Activated naive CD4-positive, alpha-beta T cell treated with anti-CD3 and anti-CD28 coated beads, Interleukin-2, amount 10 ng/mL, durations not matched to agents 7 days and 5 days (primary cell): ENCODE measurements at places on chromosomes 13 and 19.

DNA sequence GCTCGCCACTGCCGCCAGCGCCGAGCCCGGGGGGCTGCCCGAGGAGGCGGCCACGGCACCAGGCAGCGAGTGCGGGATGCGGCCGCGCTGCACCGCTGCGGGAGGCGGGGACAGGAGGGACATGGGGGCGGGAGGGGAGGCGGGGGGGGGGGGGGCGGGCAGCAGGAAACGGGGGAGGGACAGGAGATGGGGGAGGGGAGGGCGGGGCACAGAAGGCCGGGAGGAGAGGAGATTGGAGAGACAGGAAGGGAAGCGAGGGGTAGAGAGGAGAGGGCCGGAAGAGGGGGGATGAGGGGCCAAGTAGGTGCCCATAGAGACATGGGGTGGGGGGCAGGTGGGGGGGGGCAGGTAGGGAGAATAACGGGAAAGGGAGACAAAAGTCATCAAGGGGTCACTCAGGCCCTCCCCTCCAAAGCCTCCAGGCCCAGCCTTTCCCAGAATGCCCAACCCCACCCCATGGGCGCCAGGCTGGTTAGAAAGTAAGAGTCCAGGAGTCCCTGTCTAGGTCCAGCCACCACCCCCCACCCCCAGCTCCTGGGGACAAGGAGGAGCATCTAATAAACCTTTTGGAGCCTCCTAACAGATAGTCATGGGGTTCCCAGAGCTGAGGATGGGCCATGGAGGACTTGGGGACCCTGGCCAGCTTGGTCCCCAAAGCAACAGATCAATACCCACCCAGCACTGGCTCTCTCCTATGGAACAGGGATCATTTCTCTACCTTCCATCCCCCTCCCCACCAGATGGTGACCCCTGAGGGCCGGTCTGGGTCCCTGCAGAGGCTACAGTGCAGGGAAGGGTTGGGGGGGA lies 9.5 kb downstream of the NR2F6 start:
- DNase-seq, result peak; percentile 35
- H3K36me3 ChIP-seq, result peaks cover 5% of the 10 kb centered on the region
- peak overlapping the region; percentile 55 for H3K27ac ChIP-seq
- H3K27me3 ChIP-seq, result peaks cover 8% of the 10 kb centered on the region
- peak overlapping the region; percentile 81 for H3K4me3 ChIP-seq

GRCh38 chr19:29259153-29259552 lies 46.2 kb upstream of the UQCRFS1 start:
- H3K36me3 ChIP-seq, result no peaks in the 10 kb centered on the region
- no peak overlapping the region for H3K4me3 ChIP-seq
- DNase-seq, result no peak
- peaks cover 13% of the 10 kb centered on the region for H3K27me3 ChIP-seq

DNA sequence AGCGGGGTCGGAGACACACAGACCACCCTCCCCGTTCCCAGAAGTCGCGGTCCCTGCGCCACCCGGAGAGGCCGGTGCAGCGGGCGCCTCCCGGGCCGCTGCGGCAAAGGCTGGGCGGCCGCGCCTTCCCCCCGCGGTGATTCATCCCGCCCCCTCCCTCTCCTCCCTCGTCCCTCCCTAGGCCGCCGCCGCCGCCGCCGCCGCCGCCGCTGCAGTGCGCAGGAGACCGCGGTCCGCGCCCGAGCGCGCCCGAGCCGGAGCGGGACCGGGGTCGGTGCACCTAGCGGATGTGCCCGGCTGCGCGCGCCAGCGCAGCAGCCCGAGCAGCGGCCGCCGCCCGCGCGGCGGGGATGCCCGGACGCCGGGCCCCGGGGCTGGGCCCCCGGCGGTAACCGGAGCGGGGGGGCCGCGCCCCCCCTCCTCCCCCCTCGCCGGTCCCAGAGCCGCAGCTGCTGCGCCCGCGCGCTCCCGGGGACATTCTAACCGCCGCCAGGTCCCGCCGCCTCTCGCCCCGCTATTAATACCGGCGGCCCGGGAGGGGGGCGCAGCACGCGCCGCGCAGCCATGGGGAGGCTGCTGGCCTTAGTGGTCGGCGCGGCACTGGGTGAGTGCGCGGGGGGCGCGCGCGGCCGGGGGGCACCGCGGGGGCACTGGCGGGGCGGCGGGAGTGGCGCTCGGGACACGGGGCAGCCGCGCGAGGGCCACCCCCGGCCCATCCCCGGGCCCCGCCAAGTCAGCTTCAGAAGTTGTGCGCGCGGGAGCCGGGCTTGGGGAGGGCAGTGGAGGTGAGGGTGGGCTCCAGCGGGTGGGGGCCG lies at the start of gene SCN1B:
Gene SCN1B, plus strand, starts transcription at position 214 of the 815 bp plus-strand sequence. Its CDS starts 351 bp downstream, at position 565.
- H3K4me3 ChIP-seq, result peak within 1 kb of the TSS; percentile 66
- H3K27ac ChIP-seq, result peak within 1 kb of the TSS; percentile 13
- H3K36me3 ChIP-seq, result peaks cover 16% of the 10 kb centered on the region
- peaks cover 56% of the 10 kb centered on the region for H3K27me3 ChIP-seq
- peaks cover 9% of the 10 kb centered on the region for H3K4me1 ChIP-seq

DNA sequence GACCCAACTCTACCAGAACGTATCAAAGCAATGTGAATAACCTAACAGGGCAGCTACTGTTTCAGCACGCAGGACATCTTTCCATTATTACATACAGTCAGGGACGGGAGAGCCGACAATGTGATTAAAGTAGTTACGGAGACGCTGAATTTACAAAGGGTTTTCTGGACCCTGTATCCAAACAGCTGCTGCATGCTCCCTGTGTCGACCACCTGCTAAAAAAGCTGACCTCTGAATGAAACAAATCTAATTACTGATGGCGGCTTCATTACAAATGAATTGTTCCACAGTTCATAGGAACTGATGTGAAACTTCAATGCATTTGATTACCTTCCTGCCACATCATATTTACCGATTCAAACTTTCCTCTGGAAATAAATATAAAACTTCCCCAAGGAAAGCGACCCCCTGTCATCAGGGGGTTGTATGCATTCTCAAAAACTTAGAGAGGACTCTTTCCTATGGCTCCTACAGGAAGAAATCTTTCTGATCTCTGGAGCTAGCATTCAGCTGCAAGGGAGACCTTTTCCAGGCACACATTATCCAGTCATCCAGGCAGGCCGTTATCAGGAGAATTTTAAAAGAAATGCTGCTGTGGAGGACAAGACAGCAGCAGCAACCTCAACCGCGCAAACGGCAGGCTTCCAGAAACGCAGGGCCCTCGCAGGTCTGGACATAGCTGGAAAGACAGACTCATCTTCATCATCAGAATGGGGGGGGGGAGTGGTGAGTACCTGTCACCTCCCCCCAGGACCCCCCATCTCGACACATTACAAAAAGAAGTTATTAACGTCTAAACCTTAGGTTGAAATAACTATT lies 3.1 kb downstream of the EFNB2 start:
- H3K27ac ChIP-seq, result no peak overlapping the region
- H3K36me3 ChIP-seq, result no peaks in the 10 kb centered on the region
- no peak for DNase-seq
- H3K27me3 ChIP-seq, result peaks cover 59% of the 10 kb centered on the region
- peaks cover 18% of the 10 kb centered on the region for H3K4me1 ChIP-seq

GRCh38 chr13:77374339-77374738 lies 47.4 kb upstream of the MYCBP2 start:
- H3K36me3 ChIP-seq, result no peaks in the 10 kb centered on the region
- H3K27me3 ChIP-seq, result no peaks in the 10 kb centered on the region
- no peak for DNase-seq
- H3K4me1 ChIP-seq, result no peaks in the 10 kb centered on the region
- H3K27ac ChIP-seq, result no peak overlapping the region
- no peak overlapping the region for H3K4me3 ChIP-seq

- H3K4me1 ChIP-seq, result no peaks in the 10 kb centered on the region
- no peak overlapping the region for H3K4me3 ChIP-seq
- no peak for DNase-seq
- H3K36me3 ChIP-seq, result no peaks in the 10 kb centered on the region
Observed at GRCh38 chr13:46086421-46086922, 18.4 kb downstream of the CPB2 start.
